NCI-H82 (cell line): ENCODE measurements at places on chromosomes 2 and 18.

- peak; percentile 34 for DNase-seq
Observed at GRCh38 chr2:161943011-161943410, 131.0 kb downstream of the DPP4 start.

- DNase-seq, result no peak
Observed at GRCh38 chr2:170878066-170878465, 51.0 kb upstream of the GORASP2 start.

DNA sequence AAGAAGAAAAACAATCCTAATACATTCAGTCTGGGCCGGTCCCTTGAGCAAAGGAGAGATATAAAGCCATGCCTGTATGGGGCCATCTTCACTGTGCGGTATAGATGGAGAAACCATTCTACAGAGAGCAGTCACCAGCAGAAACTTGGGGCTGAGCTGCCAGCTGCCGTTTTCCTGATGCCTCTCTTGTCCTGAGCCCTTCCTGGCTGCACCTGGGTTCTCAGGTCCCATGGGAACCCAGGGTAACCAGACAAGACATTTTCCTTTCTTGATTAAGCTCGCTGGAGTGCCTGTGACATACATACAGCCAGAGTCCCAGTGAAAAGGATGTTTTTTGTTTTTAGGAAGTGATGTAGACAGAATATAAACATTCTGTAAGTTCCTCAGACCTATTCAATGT lies 5.3 kb upstream of the METTL21A start:
- peak; percentile 94 for DNase-seq

- peak; percentile 16 for DNase-seq
Observed at GRCh38 chr18:45780568-45780967, 44.9 kb upstream of the SIGLEC15 start.

DNA sequence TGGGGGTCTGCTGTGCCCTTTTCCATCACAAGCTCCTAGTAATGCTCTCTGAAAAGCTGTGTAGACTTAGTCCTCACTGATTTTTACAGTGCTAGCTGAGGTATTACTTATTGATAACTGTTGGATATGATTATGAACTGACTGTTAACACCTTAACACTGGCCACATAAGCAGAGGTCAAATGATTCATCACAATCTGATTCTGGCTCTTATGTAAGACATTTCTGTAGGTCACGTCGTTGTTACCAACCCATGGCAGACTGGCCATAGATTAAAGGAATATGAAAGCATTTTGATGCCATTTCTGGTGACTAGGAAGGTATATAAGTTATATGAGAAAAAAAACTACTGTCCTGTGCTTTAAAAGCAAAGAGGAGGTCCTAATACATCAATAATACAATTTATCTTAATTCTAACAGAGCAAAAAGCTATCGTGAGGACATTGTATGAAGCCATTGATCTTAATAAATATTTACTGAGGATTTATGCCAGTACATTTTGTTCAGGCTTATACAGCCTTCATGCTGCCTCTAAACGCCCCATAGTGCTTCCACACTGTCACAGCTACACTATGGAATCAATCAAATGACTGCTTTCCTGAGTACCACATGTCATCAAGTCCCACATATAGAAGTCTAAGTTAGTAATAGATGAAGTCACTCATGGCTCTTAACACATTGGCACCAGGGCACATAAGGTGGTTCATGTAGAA lies 6.9 kb upstream of the RND3 start:
- no peak for DNase-seq

- no peak for DNase-seq
Observed at GRCh38 chr2:524442-524841, 152.8 kb downstream of the TMEM18 start.

- DNase-seq, result peak; percentile 89
Observed at GRCh38 chr2:233112776-233113452, 52.8 kb downstream of the INPP5D start.

DNA sequence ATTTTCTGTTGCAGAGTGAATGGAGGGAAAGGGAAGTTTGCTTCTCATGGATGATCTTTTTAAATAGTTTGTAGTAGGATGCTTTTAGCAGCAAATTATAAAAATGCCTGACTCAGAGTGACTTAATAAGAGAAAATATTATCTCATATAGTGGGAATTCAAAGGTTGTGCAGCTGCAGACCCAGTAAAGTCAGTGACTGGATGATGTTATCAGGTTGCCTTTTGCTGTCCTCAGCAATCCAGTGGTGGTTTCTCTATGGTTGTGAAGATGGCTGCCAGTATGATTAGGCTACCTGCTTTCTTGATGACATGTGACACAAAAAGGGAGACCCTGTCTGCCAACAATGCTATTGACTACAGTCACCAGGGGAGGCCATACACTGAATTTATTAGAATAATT lies 184.8 kb downstream of the DIS3L2 start:
- no peak for DNase-seq

DNA sequence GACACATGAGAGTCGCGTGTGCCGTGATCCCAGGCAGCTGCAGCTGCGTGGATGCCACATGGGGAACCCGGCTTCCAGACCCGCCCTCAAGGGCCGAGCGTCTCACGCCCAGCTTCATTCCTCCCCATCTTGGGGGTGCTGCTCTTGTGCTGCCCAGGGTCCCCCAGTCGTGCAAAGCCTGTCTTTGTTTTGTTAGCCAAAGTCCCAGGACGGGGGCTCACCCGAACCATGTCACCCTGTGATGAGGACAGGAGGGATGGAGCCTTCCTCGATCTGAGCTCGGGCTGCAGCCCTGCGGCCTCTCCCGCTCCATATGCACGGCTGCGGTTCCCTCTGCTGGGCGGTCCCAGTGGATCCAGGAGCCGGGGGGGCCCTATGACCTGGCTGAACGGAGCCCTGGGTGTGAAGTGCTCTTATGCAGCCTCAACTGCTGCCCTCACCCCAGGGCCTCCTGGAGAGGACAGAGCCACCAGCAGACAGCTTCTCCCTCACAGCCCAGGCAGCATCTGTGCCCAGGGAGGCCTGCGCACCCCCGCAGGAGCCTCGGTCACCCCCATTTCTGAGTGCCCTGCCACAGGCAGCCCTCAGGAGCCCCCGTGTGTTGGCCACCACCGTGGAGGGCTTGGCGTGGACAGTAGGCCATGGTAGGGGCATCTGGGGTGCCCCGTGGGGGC lies 99.0 kb upstream of the CTDP1 start:
- DNase-seq, result no peak
